ENCODE measurements at places on chromosomes 3 and 15. TPM values are rescaled to one million over a fixed set of nuclear protein-coding genes. Genes with fewer than 3 reads are reported as not detected.

Gene MRPS11
- 94.7 TPM for total RNA-seq

Gene ZCWPW2
- total RNA-seq = not detected

Gene ARPP21
- not detected for total RNA-seq

Gene DCUN1D1
- total RNA-seq = 51.8 TPM

Gene MUSTN1
- total RNA-seq = not detected

Gene SLC2A2
- total RNA-seq = not detected

Gene AP3B2
- not detected for total RNA-seq

Gene ADAM10
- 106 TPM for total RNA-seq

Gene KNSTRN
- total RNA-seq = 132 TPM

Gene FGF7
- 0.02 TPM for total RNA-seq

Gene NLGN1
- total RNA-seq = 1.6 TPM

Gene CFAP92
- not detected for total RNA-seq

Gene SLCO2A1
- not detected for total RNA-seq

Gene PATL2
- 0.10 TPM for total RNA-seq

Gene GPR62
- total RNA-seq = 0.23 TPM

Gene CFAP100
- total RNA-seq = not detected

Gene OXTR
- 1.5 TPM for total RNA-seq

Gene RTP3
- total RNA-seq = not detected

Gene PTPN9
- total RNA-seq = 28.3 TPM

Gene CNTN4
- total RNA-seq = not detected

Gene GRK7
- not detected for total RNA-seq

Gene TOPAZ1
- total RNA-seq = not detected

Gene PLOD2
- total RNA-seq = 74.7 TPM

Gene EOMES
- total RNA-seq = 0.30 TPM

All from HT1080 (cell line).